ENCODE measurements at places on chromosomes 7 and 10.

DNA sequence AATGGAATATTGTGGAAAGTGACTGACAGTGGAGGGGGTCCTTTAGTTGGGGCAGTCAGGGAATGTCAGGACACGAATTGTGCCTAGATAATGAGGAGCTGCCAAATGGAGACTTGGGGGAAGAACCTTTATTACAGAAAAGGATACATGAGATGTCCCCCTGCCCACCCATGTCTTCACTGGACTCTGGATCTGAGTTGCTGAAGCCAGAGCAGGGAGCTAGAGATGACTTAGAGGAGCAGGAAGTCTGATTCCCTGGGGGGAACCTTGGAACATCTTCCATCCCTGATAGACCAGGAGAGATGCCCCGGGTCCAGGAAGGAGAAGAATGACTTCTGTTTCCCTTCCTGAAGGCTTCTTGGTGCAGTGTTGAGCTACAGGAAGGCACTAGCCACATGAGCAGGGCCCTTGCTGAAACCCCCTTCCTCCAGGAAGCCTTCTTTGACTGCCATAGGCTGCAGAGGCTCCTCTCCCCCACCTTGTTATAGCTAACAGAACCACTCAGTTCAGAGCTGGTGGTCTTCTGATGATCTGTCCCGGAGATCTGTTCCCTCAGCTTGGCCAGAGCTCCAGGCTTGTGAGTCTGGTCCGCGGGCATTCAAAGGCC, 747 bp upstream of the NEURL1 start:
- DNase-seq, result no peak

GRCh38 chr7:130369110-130369711, 11.1 kb upstream of the CPA1 start:
- DNase-seq, result no peak

DNA sequence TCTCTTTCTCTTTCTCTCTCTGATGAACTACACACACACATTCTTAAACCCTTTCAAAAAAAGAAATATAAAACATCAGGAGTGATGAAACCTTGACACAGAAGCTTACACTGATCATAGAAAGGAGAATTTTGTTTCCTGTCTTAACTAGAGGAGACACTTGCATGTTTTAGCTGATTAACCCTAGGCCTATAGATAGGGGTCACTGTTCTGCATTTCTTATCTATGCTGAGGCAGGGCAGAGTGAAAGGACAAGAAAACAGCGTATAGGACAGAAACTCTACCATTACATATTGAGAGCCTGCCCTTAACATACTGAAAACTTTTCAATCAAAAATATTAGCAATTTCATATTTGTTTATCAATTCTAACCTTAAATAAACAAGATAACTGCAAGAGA, 680.6 kb upstream of the MBL2 start:
- DNase-seq, result no peak

GRCh38 chr10:79410315-79411094, 34.9 kb downstream of the ZCCHC24 start:
- no peak for DNase-seq

DNA sequence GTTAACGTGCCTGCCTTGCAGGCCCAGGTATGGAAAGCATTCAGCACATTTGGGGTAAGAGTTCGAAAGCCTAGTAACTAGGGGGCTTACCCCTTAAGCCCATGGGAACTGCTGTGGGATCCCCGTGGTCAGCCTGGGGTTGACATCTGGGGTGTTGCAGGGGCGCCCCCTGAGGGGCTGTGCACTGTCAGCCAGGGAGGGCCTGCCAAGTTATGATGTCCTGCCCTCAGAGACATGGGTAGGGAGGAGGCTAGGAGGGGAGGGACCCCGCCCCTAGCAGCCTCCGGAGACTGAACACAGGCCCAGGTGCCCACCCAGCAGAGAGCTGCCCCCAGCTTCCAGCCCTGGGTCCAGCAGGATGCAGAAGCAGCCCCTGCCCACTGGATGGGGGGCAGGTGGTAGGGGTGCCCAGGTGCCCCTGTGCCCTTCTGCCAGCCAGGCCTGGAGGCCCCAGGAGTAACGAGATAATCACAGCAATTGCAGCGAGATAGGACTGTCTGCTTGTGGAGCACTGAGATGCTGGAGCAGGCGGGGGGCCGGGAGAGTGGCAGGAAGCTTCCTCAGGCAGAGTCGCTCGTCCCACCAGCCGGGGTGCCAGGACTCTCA, 153.3 kb downstream of the UBE2H start:
- DNase-seq, result no peak

GRCh38 chr10:102394801-102395399, 605 bp upstream of the NFKB2 start:
- DNase-seq, result no peak

DNA sequence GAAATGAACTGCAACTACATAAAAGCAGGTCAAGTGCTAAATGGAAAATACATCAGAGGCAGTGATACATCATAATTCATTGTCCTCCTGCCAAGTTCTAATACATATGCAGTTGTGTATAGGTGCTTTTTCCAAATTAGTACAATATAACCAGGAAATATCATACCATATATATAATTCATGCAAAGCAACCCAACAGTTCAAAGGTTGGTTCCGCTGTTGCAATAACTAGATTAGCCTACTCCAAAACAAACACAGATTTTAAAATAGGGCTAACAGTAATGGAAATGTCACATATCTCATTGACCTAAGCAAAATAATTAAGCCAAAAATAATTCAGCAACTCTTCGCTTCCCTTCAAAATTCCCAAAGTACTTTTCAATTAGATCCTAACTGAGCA, 88.9 kb upstream of the NEBL start:
- DNase-seq, result no peak

- no peak for DNase-seq
Measured at GRCh38 chr10:114571316-114571999, 86.6 kb downstream of the ABLIM1 start.

- no peak for DNase-seq
Measured at GRCh38 chr10:102421757-102422512, 1.3 kb downstream of the FBXL15 start.

DNA sequence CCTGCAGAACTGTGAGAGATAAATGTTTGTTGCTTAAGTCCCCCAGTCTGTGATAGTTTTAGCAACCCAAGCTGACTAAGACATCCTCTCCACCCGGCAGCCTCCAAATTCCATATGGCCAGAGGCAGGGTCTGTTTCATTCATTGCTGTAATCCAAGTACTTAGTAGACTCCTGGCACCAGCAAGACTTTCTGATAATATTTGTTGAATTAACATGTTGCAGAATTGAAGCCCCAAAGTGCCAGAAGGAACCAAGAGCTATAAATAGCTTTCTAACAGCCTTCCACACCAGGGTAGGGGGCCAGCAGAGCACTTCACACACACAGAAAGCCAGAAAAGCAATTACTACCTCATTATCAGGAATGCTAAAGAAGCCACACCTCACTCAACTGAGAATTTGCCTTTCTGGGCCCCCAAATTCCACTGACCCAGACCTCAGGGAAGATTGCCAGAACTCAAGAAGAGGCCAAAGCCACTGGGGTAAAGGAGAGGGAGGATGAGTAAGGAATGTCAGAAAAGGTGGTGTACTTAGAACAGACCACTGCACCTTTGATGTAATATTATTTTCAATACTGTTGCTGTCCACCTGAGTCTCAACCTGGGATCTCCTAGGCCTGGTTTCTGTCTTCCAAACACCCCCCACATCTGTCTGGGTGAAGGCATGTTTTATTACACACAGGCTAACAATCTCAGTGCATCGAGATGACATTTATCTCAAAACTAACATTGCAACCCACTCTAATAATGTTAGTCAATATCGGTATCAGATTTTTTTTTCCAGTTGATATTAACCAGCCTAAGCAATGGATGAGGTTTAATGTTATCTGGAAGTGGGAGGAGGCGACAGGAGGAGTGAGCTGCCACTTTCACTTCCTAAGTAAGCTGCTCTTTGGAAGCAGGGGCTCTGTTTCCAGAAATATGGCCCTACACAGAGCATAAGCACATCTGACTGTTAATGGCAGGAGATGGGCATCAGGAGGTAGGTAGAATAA, 5.5 kb downstream of the NOD1 start:
- no peak for DNase-seq

GRCh38 chr10:29238523-29239135, 50.2 kb upstream of the LYZL1 start:
- DNase-seq, result no peak

GRCh38 chr10:51462076-51462779, 237.2 kb downstream of the CSTF2T start:
- DNase-seq, result no peak

DNA sequence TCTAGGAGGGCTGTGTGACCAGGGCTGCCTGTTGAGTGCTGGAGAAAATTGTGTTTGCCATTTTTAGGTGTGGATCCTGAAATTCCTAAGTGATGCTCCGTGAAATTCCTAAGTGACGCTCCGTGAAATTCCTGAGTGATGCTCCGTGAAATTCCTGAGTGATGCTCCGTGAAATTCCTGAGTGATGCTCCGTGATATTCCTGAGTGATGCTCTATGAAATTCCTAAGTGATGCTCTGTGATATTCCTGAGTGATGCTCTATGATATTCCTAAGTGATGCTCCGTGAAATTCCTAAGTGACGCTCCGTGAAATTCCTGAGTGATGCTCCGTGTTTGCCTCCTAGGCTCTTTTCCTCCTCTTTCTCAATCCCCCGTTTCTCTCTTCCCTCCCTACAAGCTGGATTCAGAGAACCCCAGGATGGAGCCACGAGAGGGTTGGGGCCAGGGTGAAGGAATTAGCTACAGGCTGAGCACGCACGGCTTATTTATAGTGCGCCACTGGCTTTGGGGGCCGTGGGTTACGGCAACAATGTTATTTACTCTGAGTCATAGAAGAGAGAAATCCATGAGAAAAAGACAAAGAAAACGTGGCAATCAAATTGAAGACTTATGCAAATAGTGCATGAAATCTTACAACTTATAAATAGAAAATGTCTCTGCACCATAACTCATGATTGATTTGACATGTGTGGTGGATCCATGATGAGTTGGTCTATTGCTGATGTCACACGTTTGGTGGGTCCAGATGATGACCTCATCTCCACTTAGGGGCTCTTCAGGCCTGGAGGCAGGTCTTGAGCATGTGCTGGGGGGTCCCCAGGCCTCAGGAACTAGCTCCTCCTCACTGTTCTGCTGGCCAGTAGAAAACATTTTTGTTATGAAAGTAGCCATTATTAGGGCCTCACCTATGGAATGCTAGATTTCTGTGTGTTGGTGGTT, 224.6 kb downstream of the WDR37 start:
- DNase-seq, result no peak

- no peak for DNase-seq
Measured at GRCh38 chr10:118952493-118953295, 76.8 kb upstream of the NANOS1 start.

- DNase-seq, result peak; percentile 22
Measured at GRCh38 chr7:85114342-85114741, 72.5 kb downstream of the SEMA3D start.

DNA sequence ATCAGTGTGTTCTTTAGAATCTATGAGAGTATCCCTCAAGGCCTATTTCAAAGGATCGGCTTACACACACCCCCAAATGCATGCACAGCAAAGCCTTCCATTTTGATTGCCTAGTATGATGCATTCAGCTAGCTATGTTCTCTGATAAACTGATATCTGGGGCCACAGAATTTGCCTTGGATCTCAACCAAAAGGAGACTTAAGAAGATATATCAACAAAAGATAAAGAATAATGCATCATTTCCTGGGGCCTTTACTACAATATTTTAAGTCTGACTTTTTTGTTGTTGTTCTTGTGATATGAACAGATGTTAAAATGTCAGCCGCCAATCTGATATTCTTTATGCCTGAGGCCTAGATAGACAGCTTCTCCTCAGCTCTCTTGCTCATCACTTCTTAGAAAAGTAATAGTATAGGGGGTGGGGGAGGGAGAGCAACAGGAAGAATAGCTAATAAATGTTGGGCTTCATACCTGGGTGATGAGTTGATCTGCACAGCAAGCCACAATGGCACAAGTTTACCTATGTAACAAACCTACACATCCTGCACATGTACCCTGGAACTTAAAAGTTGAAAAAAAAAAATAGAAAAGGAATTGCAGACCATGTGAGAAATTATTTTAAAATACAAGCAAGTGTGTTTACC, 792.9 kb upstream of the GHITM start:
- no peak for DNase-seq

DNA sequence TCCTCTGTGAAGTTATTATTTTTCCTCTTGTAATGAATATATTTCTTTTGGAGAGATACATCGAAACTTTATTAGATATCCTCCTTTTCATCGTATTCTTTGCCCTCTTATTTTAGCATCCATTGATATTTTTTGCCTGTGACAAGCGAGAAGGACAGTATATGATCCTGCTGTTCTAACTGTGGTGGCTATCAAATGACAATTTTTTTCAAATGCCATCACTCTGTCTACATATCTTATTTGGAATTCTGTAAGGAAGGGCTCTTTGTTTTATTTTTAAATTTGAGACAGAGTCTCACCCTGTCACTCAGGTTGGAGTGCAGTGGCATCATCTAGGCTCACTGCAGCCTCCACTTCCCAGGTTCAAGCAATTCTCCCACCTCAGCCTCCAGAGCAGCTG, 128.5 kb downstream of the LYZL1 start:
- no peak for DNase-seq

DNA sequence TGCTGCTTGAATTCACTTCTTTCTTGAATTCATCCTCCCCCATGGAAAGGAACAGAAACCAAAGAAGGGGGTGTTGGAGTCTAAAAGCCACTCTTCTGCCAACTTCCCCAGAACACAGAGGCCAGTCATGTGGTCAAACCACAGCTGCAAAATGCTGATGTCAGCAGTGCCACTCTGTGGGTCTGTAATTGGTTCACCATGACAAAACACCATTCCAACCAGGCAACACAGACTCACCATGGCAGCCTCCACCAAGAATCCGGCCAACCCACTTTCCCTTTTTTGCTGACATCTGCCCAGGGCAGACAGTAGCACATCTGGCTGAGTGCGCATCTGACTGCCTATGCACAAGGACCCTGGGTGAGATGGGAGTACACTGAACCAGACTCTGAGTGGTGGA, 16.8 kb downstream of the OSBPL3 start:
- no peak for DNase-seq

DNA sequence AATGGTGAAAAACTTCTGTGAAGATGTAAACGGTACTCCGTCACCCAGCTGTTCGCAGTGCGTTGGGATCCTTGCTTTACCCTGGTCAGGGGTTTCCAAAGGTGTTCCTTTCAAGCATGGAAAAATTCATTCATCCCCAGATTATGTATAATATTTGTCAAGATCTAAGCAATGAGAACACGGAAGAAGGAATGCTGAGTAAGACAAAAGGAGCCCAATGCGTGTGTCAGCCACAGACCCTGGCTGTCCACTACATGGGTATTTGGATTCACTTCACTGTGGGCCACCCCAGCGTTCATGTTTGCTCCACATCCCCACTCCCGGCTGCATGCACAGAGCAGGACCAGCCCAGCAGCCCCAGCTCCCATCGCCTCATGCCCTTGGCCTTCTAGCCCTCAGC, 241.3 kb upstream of the CELF2 start:
- no peak for DNase-seq

DNA sequence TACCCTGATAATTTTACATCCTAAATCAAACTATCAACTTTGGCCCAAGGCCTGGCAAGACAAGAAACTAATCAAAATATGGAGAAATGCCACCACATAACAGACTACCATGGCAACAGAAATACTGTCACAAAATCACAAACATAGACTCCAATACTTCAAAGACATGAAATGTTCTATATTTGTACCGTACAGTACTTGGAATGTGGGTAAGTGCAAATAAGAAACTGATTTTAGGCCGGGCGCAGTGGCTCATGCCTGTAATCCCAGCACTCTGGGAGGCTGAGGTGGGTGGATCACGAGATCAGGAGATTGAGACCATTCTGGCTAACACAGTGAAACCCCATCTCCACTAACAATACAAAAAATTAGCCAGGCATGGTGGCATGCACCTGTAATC, 9.2 kb downstream of the TNPO3 start:
- DNase-seq, result no peak
